ENCODE measurements at places on chromosomes 2 and 18. TPM values are rescaled to one million over a fixed set of nuclear protein-coding genes. Genes with fewer than 3 reads are reported as not detected.
A peak's percentile ranks its signal among the peaks of the same experiment; 100 is the strongest.

DNA sequence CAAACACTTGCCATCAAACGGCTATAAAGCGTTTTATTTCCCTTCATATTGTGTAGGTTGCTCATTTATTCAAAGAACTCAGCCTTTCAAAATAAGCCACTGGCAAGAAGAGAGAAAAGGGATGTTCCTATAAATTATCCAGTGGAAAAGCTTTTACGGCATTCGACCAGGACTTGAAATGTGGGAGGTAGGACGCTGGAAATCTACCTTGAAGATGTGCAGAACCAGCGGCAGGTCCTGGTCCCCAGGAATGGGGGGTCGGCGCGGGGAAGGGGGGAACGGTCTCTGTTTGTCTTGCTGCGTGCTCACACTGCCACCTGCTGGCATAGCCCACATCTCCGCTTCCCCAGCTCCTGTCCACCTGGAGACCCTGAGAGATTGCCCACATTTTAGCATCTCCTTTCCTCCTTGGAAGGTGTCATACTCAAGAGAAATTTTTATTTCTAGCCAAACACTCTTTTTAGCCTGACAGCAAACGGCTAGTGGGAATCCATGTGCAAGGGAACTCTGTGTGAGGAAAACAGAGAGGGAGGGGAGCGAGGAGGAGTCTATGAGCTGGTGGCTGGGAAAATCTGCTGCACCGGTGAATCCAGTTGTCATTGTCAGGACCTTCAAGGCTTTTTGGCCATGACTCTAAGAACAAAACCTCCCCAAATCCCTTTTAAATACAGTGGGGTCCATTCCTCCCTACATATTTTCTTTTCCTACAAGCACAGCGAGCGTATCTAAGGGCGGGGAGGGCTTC, 349.0 kb upstream of the PKDCC start:
- DNase-seq: peak; percentile 43

GRCh38 chr18:8332286-8332685, 277.0 kb upstream of the RAB12 start:
- DNase-seq: no peak

- no peak for DNase-seq
Measured at GRCh38 chr2:236250909-236251579, 13.2 kb downstream of the ASB18 start.

DNA sequence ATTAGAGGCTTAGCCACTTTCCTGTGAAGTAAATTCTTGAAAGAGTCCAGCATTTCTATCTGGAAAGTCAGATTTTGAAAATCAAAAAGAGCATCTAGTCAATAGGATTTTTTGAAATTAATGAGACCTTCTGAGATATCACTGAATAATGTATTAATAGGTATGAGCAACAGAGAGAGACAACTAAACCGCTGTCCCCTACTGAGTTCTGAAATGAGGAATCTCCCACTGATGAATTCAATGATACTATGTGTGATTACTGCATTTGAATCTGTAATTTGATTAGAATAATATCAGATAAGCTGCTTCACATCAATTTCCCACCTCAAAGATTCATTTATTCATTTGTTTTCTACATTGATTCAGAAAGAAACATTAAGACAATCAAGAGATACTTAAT, 252.8 kb downstream of the TMX3 start:
- no peak for DNase-seq

Gene NEU2
- not detected for polyA plus RNA-seq

Gene CIB4
- 0.80 TPM for polyA plus RNA-seq

GRCh38 chr2:232484628-232485347, 2.8 kb downstream of the ECEL1 start:
- DNase-seq: no peak

Gene AQP12B
- 0.31 TPM for polyA plus RNA-seq

DNA sequence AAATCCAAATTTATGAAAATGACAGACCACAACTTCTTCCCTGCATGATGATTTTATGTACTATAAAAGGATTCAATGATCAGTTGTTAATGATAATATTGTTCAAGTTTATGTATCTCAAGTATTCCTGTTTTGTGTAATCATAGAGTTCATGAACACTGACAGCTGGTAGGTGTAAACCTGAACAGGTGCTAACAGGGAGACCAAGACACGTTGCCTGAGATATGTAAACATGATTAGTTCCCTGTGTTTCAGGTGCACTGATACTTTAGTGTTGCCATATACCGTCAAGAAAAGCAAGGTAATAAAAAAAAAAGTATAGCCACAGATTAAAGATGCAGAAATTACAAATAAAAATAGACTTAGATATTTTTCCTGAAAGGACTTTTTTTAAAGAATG, 131.8 kb downstream of the BAZ2B start:
- no peak for DNase-seq

GRCh38 chr2:159285929-159286708, at the start of gene WDSUB1:
TSS of gene WDSUB1 (minus strand) at chr2:159286703. CDS start at chr2:159283069, 3,634 bp downstream.
- peak; percentile 64 for DNase-seq

Gene TMEM200C
- 1.1 TPM for polyA plus RNA-seq

- DNase-seq: no peak
Measured at GRCh38 chr2:133526530-133527300, 41.5 kb downstream of the NCKAP5 start.

DNA sequence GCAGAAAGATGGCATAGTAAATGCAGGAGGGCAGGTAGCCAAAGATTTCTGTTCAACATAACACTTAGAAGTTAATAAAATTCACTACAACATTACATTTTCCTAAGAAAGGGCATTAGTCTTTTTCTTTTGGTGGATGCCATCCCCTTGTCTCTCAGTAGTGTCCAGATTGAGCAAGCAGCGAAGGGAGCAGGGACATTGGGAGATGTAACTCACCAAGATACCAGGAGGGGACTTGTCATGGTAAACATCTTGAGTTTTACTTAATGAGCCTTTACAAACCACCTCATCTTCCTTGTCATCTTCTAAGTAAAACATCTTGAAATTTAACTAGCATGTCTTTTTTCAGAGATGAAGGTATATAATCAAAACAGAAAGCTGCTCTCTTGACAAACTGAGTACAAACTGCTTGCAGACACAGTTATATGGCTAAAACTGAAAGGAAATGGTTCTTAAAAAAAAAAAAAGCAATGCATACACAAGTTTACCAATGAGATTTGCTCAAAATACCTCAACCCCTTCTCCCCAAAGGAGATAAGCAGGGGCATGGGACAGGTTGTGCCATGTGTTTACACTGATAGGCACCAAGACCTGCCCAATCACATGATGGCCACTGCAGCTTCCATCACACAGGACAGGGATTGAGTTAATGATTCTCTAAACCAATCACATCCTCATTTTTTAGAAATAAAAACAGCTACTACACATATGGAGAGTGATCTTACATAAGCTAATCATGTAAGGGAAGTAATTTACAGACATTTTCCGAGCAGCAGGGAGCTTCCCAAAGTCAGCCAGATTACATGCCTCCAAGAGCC, 30.3 kb downstream of the LPIN2 start:
- DNase-seq: no peak

DNA sequence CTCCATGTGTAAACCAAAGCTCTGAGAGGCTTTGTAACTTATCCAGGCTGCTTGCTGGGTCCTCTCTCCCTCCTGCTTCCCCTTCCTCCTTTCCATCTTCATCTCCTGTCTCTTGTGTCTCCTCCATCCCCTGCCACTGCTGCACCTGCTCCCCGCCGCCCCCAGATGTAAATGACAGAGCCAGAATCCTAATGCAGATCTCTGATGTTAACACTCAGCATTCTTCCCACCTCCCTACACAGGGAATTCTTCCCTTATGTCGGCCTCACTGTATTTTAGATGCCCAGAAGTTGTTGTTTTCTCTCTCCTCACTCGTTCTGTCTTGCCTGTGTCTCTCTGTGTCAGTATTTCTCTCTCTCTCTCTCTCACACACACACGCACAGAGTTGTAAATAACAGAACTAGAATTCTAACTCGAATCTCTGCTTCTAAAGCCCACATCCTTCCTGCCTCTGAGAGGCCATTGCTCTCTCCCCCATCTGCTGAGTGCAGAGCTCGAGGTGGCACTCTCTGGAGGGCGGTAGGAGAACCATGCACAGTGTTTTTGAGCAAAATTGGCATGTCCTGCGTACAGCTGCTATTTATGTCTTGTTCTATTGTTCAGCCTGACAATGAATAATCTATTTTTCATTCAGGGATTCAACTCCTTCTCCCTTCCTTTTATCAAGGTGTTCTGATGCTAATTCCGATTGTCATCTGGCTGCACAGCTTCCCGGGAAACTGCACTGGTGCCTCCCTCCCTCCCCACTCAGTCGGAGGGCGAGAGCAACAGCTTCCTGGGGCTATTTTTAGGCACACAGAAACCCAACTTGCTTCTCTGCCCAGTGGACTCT, 219.9 kb downstream of the SH3RF3 start:
- no peak for DNase-seq
